Left ventricle myocardium inferior (tissue), 1 donor: ENCODE measurements at places on chromosomes 5 and 9.

DNA sequence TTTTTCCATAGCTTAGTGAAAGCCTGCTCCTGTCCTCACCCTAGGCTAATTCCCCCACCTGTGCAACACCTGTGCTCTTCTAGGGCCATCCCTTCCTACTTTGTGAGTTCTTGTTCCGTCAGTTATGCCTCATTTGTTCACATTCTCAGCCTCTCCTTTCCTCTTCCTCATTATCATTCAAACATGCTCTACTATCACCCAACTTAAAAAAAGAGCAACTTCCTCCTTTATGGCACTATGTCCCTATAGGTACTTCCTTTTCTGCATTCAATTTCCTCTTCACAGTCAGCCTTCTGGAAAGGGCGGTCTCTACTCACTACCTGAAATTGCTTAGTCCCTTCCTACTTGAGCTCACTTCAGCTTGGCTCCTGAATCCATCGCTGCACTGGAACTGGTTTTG, 111.8 kb upstream of the LHFPL2 start:
- DNase-seq, result no peak

- DNase-seq, result no peak
These were observed 548.5 kb upstream of the ZNF462 start for GRCh38 chr9:106314476-106314875.

GRCh38 chr9:28079677-28080076, 506.4 kb upstream of the C9orf72 start:
- no peak for DNase-seq

GRCh38 chr9:1039589-1039988, 10.6 kb upstream of the DMRT2 start:
- DNase-seq, result no peak

GRCh38 chr9:104810421-104811339, 46.8 kb downstream of the NIPSNAP3B start:
- no peak for DNase-seq

DNA sequence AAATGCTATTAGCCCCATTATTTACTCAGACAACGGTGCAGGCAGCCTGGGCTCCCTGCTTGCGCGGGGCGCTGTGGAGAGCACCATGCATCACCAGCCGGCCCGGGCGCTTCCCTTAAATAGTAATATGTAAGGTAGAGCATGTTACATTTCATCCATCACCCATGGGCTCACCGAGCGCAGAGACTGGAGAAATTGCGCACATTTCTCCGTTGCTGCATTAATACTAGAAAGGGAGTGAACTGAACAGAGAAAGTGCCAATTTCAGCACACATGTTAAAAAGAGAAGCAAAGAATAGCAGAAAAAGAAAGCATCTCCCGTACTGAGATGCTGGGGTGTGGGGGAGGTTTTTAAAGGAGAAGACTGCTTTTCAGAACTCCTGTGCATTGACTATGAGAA, 400.3 kb downstream of the ZSWIM6 start:
- no peak for DNase-seq

GRCh38 chr5:76483433-76483832, 80.3 kb downstream of the IQGAP2 start:
- DNase-seq, result no peak

DNA sequence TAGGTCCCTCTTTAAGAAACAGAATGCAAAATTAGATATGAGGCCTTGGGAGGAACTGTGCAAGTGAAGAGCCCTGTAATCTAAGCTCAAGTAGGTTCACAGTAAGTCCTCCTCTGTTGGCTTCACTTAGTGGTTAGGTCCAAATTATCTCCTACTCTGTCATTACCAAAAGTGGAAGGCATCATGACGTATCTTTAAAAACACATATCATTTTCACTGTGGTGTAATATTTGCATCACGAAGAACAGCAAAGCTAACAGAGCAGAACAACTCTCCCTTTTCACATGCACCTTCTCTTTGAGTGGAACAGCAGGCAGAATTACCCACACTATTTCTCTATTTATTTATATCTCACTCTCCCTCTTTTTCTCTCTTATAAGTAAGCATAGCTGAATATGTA, 240.5 kb upstream of the CCNH start:
- no peak for DNase-seq

DNA sequence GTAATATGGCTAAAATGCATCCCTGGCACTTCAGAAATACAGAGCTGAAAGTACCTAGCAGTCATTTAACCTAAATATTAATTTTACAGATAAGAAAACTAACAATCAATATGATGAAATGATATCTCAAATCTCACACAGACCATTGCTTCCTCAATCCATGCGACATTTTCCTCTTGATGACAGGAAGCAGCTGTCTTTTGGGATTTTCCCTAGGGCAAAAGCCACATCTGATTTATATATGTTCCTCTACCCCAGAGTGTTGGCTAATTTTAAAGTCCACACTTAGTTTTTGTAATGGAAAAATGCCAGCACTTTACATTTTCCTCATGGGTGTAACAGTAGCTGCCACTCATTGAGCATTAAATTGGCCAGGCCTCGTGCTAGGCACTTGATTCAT, 47.7 kb upstream of the ITGA1 start:
- DNase-seq, result no peak

DNA sequence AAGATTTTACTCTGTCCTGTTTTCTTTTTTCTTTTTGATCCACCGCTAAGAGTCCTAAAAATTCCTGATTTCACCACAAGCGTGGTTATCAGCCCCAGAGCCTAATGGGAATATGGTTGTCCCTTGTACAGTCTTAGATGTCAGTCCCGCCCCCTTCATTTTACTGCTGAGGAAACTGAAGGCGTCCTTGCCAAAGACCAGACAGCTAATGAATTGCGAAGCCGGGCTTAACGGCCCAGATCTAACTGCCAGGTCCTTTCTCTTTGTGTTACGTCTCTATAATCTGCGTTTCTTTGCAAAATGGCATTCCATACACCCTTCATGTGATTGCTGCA, 497 bp downstream of the NSA2 start:
- no peak for DNase-seq

DNA sequence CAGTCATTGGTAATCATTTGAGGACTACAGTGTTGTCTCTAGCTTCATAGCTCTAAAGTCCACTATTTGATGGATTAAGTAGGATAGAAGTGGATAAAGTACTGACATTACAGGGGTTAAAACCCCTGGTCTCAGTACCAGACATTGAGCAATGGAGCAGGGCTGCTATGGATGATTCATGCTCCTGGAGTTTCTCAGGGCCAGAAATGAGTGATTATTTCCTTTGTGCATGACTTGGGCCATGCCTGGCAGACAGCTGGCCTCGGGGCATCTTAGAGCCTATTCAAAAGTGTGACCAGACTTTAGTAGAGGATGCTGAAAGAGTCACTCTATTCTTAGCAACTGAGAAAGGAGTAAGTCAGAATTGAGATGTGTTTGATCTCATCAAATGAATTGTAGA, 350.7 kb upstream of the TLE4 start:
- DNase-seq, result no peak

DNA sequence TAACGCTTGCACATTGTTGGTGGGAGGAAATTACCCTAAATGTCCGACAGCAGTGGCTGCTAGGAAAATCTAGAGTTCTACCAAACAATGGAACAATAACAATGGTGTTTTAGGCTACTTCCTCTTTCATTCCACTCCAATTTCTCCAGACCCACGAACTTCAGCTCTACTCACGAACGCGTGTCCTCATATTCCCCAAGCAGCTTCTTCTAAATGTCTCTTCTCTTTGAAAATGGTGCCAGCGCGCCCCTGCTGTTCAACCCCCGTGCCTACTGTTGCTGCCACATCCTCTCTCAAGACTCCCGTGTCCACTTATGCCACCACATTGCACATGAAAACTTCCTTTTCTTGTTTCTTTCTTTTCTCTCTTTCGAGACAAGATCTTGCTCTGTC, 25.6 kb downstream of the OR2V2 start:
- DNase-seq, result no peak

GRCh38 chr5:165460911-165461310, 1955.5 kb downstream of the MAT2B start:
- DNase-seq, result no peak

GRCh38 chr5:3391210-3391609, 204.4 kb upstream of the IRX1 start:
- DNase-seq, result no peak

DNA sequence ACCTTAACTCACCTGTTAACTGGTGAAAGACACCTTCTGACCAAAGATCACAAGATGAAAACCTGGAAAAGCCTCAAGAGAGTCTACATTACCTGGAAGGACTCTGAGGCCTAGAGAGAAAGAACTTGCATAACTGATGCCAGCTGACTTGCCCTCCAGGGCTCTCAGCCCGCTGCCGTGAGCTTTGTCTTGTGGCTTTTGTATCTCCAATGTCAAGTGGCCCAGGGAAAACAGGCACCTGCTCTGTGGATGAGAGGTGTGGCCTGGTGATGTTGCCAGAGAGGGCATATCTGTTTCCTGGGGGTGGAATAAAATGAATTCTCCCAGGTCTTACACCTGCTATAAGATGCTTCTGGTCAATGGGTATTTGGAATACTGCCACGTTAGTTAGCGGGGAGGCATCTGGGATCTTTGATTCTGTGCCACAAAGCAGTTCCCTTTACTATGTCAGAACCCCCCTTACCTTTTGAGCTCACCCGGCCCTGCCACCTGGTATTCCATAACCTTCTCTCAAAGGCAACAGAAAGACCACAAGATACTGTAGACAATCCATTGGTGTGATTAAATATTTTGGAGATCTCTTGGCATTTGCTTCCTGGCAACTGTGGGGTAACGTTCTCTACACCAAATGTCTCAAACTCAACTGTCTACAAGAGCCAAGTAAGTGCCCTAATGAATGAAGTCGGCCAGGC, 54.9 kb upstream of the N4BP3 start:
- DNase-seq, result no peak

- no peak for DNase-seq
These were observed 1178.6 kb upstream of the CDH9 start for GRCh38 chr5:28216939-28217360.

GRCh38 chr9:81823672-81824554, 104.3 kb upstream of the SPATA31D4 start:
- DNase-seq, result no peak

DNA sequence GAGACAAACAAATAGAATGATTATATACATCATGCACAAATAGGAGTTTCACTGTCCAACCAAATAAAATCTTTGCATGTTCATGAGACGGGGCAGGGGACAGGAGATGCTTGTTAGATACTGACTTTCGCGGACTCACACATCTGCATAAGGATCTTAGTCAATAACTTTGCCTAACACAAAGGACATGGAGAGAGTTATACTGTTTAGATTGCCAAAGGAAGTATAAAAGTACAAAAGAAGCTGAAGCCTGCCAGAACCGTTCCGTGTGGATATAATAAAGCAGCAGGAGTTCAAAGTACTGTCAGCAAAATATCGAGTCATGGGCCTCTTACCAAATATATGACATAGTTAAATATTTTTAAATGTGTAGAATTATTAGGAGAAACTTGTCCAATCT, 1148.4 kb downstream of the EFNA5 start:
- no peak for DNase-seq

GRCh38 chr5:40578501-40579451, 100.9 kb upstream of the PTGER4 start:
- no peak for DNase-seq

- DNase-seq, result no peak
These were observed 83.4 kb downstream of the ACTL7B start for GRCh38 chr9:108772301-108772894.

GRCh38 chr5:65696892-65697291, 25.0 kb downstream of the SGTB start:
- no peak for DNase-seq

GRCh38 chr5:159398936-159399335, 68.6 kb upstream of the IL12B start:
- DNase-seq, result no peak

GRCh38 chr5:180140079-180140554, 68.6 kb upstream of the RNF130 start:
- no peak for DNase-seq

GRCh38 chr9:131464354-131465000, 38.2 kb upstream of the POMT1 start:
- DNase-seq, result no peak

- peak; percentile 59 for DNase-seq
These were observed at the start of gene ARSB for GRCh38 chr5:78985116-78985724. TSS of gene ARSB (minus strand) at chr5:78985310. CDS start at chr5:78985248, 62 bp downstream.

- no peak for DNase-seq
These were observed 112.0 kb upstream of the SPOCK1 start for GRCh38 chr5:137611011-137611580.
